ENCODE measurements at places on chromosomes 1 and 21.

DNA sequence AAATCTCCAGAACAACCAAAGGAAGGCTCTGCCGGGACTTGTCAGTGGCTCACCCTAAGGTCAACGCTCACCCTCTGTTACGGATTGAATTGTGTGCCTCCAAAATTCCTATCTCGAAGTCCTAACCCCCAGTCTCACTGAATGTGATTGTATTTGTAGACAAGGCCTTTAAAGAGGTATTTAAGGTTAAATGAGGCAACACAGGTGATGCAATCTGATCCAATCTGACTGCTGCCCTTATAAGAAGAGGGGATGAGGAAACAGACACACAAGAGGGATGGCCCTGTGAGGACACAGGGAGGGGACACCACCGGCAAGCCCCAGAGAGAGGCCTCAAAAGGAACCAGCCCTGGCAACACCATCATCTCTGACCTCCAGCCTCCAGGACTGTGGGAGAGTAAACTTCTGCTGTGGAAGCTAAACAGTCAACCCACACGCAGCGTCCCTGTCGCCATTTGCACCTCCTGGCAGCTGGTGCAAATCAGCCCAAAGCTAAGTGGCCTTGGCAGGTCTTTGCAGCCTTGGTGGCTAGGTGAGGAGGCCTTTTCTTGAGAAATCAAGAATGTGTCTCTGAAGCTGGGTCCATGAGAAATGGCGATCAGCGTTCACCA, 24.2 kb downstream of the UBASH3A start:
- H3K36me3 ChIP-seq, result no peaks in the 10 kb centered on the region
- H3K4me1 ChIP-seq, result peaks cover 29% of the 10 kb centered on the region
- peaks cover 28% of the 10 kb centered on the region for H3K27me3 ChIP-seq
- no peak for DNase-seq
- no peak overlapping the region for H3K27ac ChIP-seq

GRCh38 chr21:40235528-40235927, 368.3 kb downstream of the PCP4 start:
- no peaks in the 10 kb centered on the region for H3K36me3 ChIP-seq
- no peak for DNase-seq
- H3K27ac ChIP-seq, result no peak overlapping the region

DNA sequence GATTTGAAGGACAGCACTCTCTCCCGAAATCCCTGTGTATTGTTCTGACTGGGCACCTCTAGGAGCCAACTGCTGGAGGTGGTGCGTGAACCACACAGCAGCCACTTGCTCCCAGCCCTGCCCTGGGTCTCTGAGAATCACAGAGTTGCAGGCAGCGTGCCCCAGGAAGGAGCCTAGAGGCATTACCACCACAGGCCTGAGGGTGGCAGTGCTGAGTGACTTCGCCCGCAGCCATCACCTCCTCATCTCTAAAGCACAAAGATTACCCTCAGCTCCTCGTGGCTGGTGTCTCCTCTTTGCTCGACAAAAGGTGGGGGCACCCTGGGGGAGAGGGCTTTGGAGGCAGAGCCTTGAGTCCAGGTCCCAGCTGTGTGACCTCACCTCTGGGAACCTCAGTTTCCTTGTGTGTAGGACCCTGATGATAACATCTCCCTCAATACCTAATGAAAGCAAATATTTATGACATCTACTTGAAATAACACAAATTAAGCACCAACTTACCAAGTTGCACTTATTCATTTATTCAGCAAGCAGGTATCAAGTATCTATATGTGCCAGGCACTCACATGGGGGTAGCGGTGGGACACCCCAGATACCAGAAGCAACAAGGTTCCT, 86.3 kb downstream of the VWA5B1 start:
- no peaks in the 10 kb centered on the region for H3K36me3 ChIP-seq
- H3K4me3 ChIP-seq, result no peak overlapping the region
- peak; percentile 39 for DNase-seq
- H3K27ac ChIP-seq, result no peak overlapping the region
- peaks cover 17% of the 10 kb centered on the region for H3K4me1 ChIP-seq

- H3K4me1 ChIP-seq, result peaks cover 25% of the 10 kb centered on the region
- no peak for DNase-seq
- peaks cover 24% of the 10 kb centered on the region for H3K36me3 ChIP-seq
- no peak overlapping the region for H3K27ac ChIP-seq
- H3K27me3 ChIP-seq, result no peaks in the 10 kb centered on the region
Observed at GRCh38 chr1:244653439-244654107, 647 bp downstream of the DESI2 start.

- no peaks in the 10 kb centered on the region for H3K36me3 ChIP-seq
- no peak overlapping the region for H3K4me3 ChIP-seq
- no peaks in the 10 kb centered on the region for H3K27me3 ChIP-seq
- no peak overlapping the region for H3K27ac ChIP-seq
Observed at GRCh38 chr1:2479618-2480017, 3.5 kb downstream of the PLCH2 start.

GRCh38 chr1:96482616-96483015, 239.0 kb upstream of the PTBP2 start:
- H3K36me3 ChIP-seq, result no peaks in the 10 kb centered on the region
- H3K4me1 ChIP-seq, result no peaks in the 10 kb centered on the region
- no peak overlapping the region for H3K4me3 ChIP-seq
- no peaks in the 10 kb centered on the region for H3K27me3 ChIP-seq
- no peak overlapping the region for H3K27ac ChIP-seq

- H3K4me3 ChIP-seq, result no peak overlapping the region
- no peaks in the 10 kb centered on the region for H3K4me1 ChIP-seq
- no peaks in the 10 kb centered on the region for H3K36me3 ChIP-seq
- H3K27me3 ChIP-seq, result no peaks in the 10 kb centered on the region
- no peak for DNase-seq
- no peak overlapping the region for H3K27ac ChIP-seq
Observed at GRCh38 chr1:74835051-74835450, 102.1 kb downstream of the TYW3 start.

DNA sequence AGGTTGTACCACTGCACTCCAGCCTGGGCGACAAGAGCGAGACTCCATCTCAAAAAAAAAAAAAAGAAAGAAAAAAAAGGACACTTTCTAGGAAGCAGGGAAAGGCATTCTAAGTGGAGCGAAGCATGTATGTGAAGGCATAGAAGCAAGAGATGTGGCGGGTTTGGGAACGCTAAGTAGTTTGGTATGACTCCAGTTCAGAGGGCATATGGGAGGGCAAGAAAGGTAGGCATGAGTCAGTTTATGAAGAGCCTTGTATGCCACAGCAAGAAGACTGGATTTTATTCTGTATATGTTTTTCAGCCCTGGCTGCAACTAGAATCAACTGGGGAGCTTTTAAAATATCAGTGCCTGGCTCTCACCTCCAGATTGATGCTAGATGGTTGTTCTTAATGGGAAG, 4.4 kb upstream of the ELOVL1 start:
- no peak overlapping the region for H3K4me3 ChIP-seq
- no peak overlapping the region for H3K27ac ChIP-seq
- no peaks in the 10 kb centered on the region for H3K27me3 ChIP-seq
- H3K36me3 ChIP-seq, result peaks cover 15% of the 10 kb centered on the region

- H3K27me3 ChIP-seq, result no peaks in the 10 kb centered on the region
- no peaks in the 10 kb centered on the region for H3K36me3 ChIP-seq
- H3K27ac ChIP-seq, result no peak overlapping the region
- no peak for DNase-seq
- H3K4me1 ChIP-seq, result no peaks in the 10 kb centered on the region
Observed at GRCh38 chr21:38272215-38272614, 15.4 kb downstream of the KCNJ15 start.

DNA sequence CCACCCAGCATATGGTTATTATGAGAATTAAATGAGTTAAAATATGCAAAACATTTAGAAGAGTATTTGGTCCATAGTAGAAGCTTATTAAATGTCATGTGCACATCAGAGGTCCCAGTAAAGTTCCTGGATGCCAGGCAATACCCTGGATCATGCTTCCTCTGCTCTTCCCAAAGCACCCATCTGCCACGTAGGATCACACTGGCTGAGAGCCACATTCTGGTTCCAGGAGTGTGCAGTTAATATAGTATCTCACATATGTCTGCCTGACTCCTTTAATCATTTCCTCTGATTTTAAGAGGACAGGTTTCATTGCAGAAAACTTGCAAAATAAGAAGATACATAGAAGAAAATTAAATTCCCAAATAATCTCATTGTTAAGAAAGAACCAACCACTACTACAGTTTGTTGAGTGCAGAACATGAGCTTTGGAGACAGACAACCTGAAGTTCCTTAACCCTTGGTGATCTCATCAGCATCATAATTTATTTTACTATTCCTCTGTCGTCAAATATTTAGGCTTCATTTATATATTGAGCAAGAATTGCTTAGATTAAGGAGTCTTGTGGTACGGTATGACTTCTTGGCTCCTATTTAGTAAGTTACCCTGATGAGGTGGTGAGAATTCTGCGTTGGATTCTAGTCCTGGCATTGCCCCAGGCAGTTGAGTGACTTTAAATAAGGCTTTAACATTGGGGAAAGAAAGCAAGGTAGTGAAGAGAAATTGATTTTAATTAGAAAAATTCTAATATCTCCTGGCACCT, 12.3 kb downstream of the SGIP1 start:
- no peak for DNase-seq
- H3K4me3 ChIP-seq, result no peak overlapping the region
- no peak overlapping the region for H3K27ac ChIP-seq
- H3K27me3 ChIP-seq, result no peaks in the 10 kb centered on the region

Data from activated B cell treated with CpG ODN at 0.5 μM for 24 hours (primary cell).